Stimulated activated CD4-positive, alpha-beta T cell treated with anti-CD3 and anti-CD28 coated beads, Interleukin-1b, Interleukin-23, amount 100 ng/mL, for 1 hour (primary cell): ENCODE measurements at places on chromosomes 13 and 19.

GRCh38 chr19:13152356-13152973 lies 2.3 kb downstream of the IER2 start:
- DNase-seq = no peak

DNA sequence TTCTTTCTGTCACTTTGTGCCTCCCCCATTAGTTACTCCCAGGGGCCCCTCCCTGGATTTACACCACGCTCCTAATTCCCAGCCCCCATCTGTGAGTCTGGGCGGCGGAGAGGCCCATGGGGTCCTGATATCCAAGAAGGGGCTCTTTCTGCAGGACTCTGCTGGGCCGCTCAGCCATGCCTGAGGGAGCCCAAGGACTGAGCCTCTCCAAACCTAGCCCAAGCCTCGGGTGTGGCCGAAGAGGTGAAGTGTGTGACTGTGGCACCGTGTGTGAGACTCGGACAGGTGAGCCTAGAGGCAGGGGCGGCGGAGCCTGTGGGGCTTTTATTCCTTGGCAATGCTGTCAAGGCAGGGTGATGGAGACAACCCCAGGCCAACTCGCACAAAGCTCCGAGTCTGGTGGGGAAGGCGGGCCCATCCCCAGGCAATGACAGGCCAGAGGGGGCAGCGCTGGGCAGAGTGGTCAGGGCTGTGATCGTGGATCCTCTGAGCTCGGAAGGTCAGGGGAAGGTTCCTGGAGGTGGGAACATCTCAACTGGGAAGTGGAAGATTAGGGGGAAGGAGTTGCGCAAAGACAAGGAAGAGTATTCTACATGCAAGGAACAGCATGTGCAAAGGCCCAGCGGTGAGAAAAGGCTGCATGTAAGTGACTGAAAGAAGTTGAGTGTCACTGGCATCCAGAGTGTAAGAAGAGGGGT lies 1.6 kb downstream of the PLEKHG2 start:
- DNase-seq = no peak

- DNase-seq = no peak
These were observed 95.2 kb downstream of the LRCH1 start for GRCh38 chr13:46648166-46648607.

DNA sequence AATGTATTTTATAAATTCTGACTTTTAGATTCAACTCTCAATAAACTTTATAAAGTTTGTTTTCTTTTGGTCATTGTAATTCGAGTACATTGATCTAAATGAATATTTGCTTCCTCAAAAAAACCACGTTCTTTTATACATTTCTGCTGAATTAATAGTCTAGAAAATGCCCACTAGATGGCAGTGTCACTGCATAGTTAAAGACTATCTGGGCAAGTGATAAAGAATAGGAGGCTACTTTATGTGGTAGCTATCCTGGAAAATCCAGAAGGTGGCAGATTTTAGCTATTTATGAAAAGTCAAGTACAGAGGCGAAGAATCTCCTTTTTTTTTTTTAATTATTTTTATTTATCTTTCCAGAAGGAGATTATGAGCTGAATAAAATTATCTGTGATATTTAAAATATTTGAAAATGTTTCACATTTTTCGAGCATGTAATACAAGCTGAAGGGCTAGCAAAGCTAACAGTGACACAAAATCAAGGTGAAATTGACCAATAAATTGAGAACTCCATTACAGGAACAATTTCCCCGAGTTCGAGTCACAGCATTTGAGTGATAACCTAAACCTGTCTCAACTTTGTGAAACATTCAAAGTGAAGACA lies 221.8 kb downstream of the OLFM4 start:
- DNase-seq = no peak

DNA sequence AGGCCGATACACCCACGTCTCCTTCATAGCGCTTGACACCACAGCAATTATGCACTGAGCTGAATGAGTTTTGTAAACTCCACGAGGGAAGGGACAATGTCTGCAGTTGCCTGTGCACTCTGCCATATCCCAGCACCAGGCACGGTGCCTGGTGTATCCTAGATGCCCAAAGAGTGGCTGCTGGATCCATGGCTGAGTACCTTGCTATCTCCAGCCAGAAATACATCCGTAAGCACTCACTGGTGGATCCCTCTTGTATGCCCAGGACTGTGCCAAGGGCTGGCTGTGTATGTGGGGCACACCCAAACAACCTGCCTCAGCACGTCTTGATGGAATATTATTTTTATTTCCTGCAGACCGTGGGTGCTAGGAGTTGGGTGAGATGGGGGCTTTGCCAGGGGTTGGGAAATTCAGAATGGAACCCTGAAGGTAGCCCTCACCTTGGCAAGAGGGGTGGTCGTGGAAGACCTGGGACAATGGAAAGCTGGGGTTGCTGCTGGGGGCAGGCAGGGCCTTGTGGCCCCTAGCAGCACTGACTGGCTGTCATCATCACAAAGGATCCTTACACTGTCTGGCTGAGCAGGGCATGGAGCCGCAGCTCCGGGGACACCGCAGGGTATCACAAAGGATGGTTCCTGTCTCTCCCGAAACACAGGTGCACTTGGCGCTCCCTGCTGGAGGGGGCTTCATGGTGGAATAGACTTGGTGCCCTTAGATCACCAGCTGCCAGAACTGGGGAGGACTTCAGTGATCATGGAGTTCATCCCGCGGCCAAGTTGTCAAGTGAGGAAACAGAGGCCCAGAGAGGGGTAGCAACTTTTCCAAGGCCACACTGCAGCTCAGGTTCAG lies 131.3 kb downstream of the URI1 start:
- no peak for DNase-seq
